Hypothalamus (tissue), 51 donors: ENCODE measurements at places on chromosomes 5 and 9.

- no peak for DNase-seq
These were observed 271.1 kb downstream of the DENND1A start for GRCh38 chr9:123658792-123659191.

- no peak for DNase-seq
These were observed 940.7 kb downstream of the CDH18 start for GRCh38 chr5:19047277-19047676.

DNA sequence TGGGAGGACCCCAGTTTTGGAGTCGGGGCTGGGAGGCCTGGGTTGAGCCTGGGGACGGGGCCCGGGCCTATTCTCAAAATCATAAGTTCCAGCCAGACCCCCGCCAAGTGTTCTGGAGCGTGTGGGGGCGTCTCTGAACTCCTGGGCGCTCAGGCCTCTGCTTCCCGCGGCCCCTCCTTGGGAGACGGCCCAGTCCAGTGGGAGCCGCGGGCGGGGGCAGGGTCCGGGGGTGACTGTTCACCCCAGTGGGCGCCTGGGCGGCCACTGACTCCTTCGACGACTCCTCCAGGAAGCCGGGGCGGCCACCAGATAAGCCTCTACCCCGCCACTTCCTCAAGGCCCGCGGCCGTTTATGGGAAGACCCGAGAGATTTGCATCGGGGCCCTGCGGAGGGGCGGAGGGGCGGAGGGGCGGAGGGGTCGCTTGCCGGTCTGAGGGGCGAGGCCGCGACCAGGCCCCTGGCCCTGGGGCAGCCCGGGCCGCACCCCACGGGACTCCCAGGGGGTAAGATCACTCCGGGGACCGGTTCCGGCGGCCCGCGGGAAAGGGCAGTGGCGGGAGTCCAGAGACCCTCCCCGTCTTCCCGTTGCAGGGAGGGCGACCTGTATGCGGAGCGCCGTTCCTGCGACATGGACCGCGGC, 655 bp downstream of the TOR4A start:
- DNase-seq: no peak

- no peak for DNase-seq
These were observed 242.3 kb downstream of the PSAT1 start for GRCh38 chr9:78539188-78539587.

- no peak for DNase-seq
These were observed 19.4 kb downstream of the ADAMTS16 start for GRCh38 chr5:5159282-5160103.

GRCh38 chr5:154236536-154237375, 46.2 kb downstream of the GALNT10 start:
- no peak for DNase-seq

GRCh38 chr5:60520451-60521227, 179.3 kb downstream of the DEPDC1B start:
- no peak for DNase-seq
